ENCODE measurements at places on chromosomes 12 and 14. TPM values are rescaled to one million over a fixed set of nuclear protein-coding genes. Genes with fewer than 3 reads are reported as not detected.

Gene PIWIL1
- not detected for polyA plus RNA-seq

Gene GPR84
- polyA plus RNA-seq, result 0.46 TPM

Gene LTA4H
- polyA plus RNA-seq, result 129 TPM

DNA sequence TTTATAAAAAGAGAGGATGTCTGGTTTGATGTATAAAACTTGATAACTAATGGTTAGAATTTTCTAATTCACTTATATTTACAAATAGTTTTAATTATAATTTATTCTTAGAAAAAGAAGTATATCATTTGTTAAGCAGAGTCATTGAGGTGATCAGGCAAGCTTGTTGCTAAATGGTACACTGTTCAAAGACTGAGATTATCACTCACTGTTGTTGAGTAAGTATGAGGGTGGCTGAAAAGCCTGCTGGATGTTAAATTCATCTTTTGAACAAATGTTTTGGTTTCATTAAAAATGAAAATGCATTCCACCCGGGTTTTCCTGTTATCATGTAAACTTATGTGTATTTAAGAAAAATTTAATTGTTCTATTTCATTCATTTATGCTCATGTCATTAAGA, 451.8 kb downstream of the ADAMTS20 start:
- no peak overlapping the region for H3K27ac ChIP-seq
- no peaks in the 10 kb centered on the region for H3K4me1 ChIP-seq
- no peaks in the 10 kb centered on the region for H3K27me3 ChIP-seq
- DNase-seq, result no peak
- H3K4me3 ChIP-seq, result no peak overlapping the region

- H3K4me3 ChIP-seq, result no peak overlapping the region
- H3K4me1 ChIP-seq, result peaks cover 9% of the 10 kb centered on the region
- H3K27ac ChIP-seq, result no peak overlapping the region
- no peaks in the 10 kb centered on the region for H3K27me3 ChIP-seq
- no peaks in the 10 kb centered on the region for H3K36me3 ChIP-seq
These were observed 341.7 kb downstream of the DPF3 start for GRCh38 chr14:72552236-72552635.

DNA sequence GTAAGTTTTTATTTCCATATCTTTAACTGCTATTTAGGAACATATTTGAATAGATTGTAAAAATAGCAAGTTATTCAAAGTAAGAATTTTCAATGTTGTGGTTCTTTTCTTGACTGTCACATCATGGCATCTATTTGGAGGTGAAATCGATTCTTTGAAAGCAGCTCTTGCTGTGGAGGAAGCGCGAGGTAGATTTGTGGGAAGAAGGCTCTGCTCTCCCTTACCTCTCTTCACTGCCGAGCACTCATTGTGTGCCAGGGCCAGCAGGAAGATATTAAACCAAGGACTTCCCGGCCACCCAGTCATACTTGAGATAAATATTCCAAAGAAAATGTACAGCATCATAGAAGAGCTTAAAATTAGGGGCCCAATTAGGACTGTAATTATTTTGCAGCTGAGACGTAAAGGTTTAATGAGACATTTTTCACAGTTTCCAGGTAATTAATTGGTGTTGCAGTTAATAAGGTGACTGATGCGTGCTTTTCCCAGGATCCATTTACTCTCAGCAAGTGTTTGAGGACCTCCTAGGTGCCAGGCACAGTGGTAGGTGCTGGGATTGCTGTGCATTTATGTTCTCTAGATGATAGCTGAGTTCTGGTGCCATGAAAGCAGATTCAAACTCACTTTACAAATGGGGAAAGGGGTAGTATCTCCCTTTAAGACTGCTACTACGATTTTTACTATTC, 89.2 kb upstream of the DYNC1H1 start:
- H3K4me1 ChIP-seq, result peaks cover 52% of the 10 kb centered on the region
- no peak overlapping the region for H3K4me3 ChIP-seq
- no peaks in the 10 kb centered on the region for H3K27me3 ChIP-seq
- peak overlapping the region; percentile 94 for H3K27ac ChIP-seq

DNA sequence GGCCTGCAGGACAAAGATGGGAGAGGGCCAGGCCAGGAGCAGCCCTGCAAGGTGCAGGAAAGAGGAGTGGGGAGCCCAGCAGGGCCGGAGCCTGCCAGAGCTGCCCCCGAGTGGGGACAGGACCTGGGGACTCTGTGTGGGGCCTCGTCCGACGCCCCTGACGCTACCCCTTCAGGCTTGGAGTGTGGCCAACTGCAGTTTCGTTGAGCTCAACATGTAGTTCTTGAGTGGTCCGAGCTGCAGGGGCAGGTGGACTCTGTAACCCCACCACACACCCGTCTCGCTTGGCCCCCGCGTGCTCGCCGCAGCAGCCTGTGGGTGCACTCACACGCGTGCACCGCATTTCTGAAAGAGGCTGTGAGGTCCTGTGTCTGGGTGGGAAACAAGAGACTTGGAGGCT, 2.0 kb downstream of the ASPG start:
- H3K4me1 ChIP-seq, result peaks cover 2% of the 10 kb centered on the region
- H3K27me3 ChIP-seq, result peaks cover 33% of the 10 kb centered on the region
- H3K27ac ChIP-seq, result no peak overlapping the region
- no peak overlapping the region for H3K4me3 ChIP-seq

- H3K4me1 ChIP-seq, result no peaks in the 10 kb centered on the region
- no peaks in the 10 kb centered on the region for H3K36me3 ChIP-seq
- no peak for DNase-seq
- no peak overlapping the region for H3K27ac ChIP-seq
- H3K4me3 ChIP-seq, result no peak overlapping the region
- no peaks in the 10 kb centered on the region for H3K27me3 ChIP-seq
These were observed 21.1 kb upstream of the CORO1C start for GRCh38 chr12:108752387-108752786.

DNA sequence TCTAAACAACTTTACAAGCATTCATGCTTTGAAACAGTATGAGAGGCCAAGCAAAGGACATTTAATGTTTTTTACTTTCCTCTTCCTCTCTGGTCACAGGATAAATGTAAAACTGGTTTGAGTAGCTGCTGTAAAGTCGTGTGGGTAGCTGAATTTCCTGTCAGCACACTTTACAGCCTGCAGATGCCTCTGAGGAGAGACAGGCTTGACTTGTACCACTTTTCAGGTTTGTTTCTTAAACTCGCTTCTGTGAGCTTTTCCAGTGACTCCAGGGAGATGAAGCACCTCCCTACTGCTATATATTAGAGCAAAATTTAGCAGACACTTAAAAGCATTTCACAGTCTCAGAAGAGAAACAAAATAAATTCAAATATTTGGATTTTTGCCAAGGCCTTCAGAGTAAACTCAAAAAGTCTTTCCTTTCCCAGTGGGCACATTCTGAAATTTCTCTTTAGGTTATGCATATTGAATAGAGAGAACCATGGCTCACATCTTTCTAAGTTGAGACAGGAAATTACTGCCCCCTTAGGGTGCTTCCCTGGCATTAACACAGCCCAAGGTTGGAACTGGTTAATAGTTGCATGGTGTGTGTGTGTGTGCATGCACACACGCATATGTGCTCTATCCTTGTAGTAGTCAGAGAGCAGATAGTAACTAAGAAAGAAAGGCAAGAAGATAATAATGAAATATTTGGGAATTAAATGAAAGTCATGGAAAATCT, 557.3 kb upstream of the MIS18BP1 start:
- H3K27me3 ChIP-seq, result no peaks in the 10 kb centered on the region
- H3K36me3 ChIP-seq, result no peaks in the 10 kb centered on the region
- DNase-seq, result no peak
- no peak overlapping the region for H3K27ac ChIP-seq
- H3K4me1 ChIP-seq, result no peaks in the 10 kb centered on the region
- H3K4me3 ChIP-seq, result no peak overlapping the region

GRCh38 chr12:69123919-69124638, 115.3 kb upstream of the CPSF6 start:
- H3K27me3 ChIP-seq, result no peaks in the 10 kb centered on the region
- H3K36me3 ChIP-seq, result no peaks in the 10 kb centered on the region
- no peak overlapping the region for H3K27ac ChIP-seq
- no peak for DNase-seq

GRCh38 chr14:90883782-90884181, 67.6 kb upstream of the TTC7B start:
- no peak overlapping the region for H3K27ac ChIP-seq
- DNase-seq, result no peak
- H3K36me3 ChIP-seq, result no peaks in the 10 kb centered on the region
- H3K4me3 ChIP-seq, result no peak overlapping the region
- H3K27me3 ChIP-seq, result no peaks in the 10 kb centered on the region

DNA sequence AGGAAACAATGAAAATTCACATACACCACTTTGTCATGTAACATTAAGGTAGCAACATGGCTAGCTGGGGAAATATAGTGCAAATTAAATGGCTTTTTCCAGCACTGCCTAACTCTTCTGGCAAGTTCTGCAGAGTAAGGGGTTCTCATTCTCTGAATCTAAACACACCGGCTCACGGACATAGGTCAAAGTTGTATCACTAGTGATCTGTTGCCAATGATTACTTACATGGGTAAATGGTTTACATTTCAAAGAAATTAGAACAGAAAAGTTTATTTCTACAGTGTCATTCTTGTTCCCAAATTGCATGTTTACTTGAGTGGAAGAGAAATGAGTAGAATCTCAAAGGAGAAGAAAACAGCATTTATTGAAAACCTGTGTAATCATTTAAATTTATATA, 381.9 kb downstream of the PRKD1 start:
- H3K36me3 ChIP-seq, result no peaks in the 10 kb centered on the region
- H3K4me3 ChIP-seq, result no peak overlapping the region
- no peaks in the 10 kb centered on the region for H3K4me1 ChIP-seq
- H3K27me3 ChIP-seq, result no peaks in the 10 kb centered on the region

DNA sequence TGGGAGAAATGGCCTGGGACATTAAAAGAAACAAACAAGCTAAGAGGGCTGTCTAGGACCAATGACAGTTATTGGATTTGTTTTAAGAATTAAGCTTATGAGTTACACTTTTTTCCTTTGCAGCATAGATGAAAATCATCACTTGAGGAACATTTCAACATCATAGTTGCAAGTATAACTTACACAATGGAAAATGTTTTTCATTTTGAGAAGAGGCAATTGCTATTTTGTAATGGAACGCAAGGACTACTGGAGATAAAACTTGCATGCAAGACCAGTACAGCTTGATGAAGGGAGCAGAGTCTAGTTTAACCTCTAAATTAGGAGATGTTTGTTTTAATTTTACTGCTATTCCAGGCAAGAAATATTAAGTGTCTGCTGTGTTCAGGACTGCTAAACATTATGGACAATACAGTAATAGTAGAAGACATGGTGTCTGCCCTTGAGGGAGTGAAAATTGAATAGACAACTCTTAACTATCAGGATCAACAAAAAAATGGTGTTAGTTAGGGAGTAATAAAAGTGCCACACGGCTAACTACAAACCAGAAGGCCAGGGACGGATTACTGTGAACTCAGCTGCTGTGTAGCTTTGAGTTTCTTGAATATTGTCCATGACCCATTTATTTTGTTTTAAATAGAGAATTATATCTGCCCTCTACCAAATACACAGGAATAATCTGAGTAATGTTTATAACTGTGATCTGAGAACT, 374.5 kb downstream of the RAD51B start:
- no peak overlapping the region for H3K4me3 ChIP-seq
- DNase-seq, result no peak
- no peak overlapping the region for H3K27ac ChIP-seq
- H3K36me3 ChIP-seq, result peaks cover 1% of the 10 kb centered on the region

Data from B cell (primary cell).